Adrenal gland (tissue), 19 donors: ENCODE measurements at places on chromosomes 2 and 18.

DNA sequence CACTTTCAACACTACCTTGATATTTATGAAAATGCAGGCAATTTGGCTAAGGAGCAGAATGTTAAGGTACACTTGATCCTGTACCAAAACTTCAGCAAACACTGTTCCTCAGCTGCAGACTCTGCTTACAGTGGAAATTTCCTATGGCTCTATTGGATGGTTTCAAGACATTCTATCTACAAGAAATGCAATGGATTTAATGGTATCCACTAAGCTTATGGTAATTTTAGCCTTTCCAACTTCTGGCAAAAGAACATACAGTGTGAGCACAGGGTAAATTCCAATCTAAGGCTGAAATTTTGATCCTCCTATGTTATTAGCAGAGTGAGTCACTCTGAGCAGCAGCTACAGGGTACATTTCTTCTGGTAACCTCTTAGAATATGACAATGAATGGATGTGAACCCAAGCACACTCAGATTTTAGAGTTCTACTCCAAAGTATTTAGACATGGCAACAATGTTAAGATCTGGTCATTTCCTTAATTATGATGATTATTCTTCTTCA, 361.8 kb upstream of the PIK3C3 start:
- no peak for DNase-seq

DNA sequence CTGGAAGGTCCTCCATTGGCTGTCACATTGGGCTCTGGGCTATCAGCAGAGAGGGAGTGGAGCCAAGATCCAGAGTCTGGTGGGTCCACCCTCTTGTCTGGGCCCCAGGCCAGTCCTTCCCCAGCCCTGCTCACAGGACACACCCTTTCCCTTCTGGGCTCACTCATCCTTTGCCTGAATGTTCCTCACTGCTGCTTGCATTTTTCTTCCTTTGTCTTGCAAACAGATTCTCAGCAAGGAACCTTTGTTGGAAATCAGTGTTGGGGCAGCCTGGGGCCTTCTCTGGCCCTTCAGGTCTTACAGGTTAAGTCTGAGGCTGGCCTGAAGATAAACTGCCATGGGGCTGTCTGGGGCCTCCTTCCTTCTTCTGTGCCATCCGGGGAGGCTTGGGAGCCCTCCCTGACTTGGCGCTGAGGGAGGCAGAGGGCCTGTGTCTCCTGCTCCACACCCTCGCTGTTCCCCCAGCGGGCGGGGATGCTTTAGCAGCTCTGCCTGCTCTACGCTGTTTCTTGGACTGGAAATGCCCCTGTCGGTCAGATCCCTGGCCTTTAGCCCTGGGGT, 11.5 kb upstream of the CELF4 start:
- no peak for DNase-seq

DNA sequence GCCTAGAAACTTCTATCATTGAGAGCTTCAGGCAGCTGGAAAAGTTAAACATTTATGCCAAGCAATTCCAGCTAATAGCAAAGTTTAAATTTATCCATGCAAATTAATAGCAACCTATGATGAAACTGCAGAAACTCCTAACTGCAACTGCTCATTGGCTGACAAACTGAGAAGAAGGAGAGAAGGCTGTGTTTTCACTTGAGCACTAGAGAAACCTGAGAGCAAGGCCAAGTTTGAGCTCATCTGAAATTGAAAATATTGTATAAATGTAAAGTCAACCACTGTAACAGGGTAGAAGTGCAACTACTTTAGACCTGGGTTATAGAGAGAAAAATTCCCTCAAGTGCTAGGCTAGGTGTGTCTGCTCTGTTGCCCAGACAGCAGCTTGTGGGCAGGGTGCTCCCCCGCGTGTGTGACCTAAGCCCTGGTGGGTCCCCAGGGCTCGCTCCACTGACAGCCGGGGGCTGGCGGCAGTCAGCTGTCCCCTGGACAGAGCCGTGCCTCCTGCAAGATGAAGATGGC, 50.2 kb downstream of the CABYR start:
- no peak for DNase-seq

- DNase-seq, result no peak
Measured at GRCh38 chr2:62136956-62137830, 58.7 kb upstream of the B3GNT2 start.

DNA sequence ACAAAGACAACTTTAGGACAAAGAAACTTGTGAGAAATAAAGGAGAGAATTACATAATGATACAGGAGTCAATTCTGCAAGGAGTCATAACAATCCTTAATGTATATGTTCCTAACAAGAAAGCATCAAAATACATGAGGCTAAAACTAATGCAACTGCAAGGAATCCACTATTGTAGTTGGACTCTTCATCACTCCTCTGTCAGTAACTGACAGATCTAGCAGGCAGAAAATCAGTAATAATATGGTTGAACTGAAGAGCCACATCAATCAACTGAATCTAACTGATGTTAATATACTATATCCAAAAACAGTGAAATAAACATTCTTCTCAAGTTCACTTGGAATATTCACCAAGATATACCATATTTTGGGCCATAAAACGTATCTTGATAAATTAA, 1806.4 kb upstream of the CELF4 start:
- DNase-seq, result no peak
